ENCODE measurements at places on chromosomes 13 and 19. TPM values are rescaled to one million over a fixed set of nuclear protein-coding genes. Genes with fewer than 3 reads are reported as not detected.

DNA sequence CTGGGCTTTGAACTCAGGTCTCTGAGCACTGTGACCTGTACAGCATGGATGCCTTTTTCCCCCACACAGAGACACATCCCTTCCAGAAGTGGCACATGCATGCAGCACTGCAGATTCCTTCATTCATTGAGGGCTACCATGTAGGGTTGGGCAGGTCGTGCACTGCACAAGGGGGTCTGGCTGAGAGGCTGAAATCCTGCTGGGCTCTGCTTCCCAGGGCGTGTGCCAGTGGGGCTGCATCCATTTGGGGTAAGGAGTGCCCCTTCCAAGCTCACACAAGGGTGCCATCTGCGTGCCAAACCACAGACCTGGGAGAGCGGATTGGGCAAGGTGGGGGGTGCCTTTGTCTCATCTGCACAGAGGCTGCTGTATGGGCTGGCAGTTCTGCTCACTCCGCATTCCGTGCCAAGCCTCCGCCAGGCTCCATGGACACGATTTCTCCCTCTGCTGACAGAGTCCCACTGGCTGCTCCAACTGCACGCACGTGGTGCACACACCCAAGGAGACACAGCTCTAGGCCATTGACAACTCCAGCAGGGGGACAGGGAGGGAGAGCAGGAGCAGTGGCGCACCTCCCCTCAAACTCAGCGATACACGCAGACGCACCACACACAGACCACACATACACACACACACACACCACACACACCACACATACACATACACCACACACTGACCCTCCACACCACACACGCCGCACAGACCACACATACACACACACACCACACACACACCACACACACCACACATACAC lies 4.5 kb upstream of the SHISA7 start:
- no peak for DNase-seq

DNA sequence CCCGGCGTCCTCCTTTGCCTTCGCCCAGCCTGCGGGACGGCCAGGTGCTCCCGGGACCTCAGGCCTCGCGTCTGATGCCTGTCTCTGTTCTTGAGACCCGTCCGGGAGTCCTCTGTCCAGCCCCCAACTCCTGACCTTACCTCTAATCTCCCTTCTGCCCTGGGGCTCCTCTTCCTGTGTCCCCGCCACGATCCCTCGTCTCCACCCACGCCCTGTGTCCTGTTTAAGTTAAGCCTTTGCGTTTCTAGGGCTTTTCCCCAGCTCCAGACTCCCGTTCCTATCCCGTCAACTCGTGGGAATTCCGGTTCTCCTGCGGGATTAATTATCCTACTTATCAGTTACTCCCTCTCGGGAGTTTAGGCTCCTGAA lies 686 bp downstream of the LENG8 start:
- no peak for DNase-seq

GRCh38 chr13:41674246-41674645 lies 216.9 kb downstream of the RGCC start:
- DNase-seq = no peak

DNA sequence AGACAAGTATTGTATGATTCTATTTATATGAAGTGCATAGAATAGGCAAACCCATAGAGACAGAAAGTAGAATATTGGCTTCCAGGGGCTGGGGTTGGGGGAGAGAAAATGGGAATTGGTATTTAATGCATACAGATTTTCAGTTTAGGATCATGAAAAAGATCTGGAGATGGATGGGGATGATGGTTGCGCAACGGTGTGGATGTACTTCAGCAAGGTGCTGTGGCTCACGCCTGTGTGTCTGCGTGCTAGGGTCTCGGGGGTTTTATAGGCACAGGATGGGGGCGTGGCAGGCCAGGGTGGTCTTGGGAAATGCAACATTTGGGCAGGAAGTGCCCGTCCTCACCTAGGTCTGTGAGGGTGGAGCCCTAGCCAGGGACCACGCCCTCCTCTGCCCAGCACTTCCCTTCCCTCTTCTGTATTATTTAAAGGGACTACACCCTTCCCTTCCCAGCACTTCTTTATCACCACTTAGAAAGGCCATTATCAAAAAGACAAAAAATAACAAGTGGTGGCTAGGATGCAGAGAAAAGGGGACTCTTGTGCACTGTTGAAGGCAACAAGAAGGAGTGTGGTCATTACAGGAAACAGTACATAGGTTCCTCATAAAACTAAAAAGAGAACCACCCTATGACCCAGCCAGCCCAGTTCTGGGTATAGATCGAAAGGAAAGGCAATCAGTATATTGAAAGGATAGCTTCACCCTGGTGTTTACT lies 29.0 kb downstream of the LILRB4 start:
- DNase-seq = no peak

The PEAK3 gene
- total RNA-seq = 0.71 TPM

The NLRP7 gene
- total RNA-seq = not detected

The TMEM272 gene
- 0.71 TPM for total RNA-seq

The ZNF429 gene
- total RNA-seq = 14.4 TPM

All from sciatic nerve (tissue), 2 donors.